Activated CD4-positive, alpha-beta T cell treated with anti-CD3 and anti-CD28 coated beads, Interleukin-2, amount 50 U/mL, for 24 hours (primary cell): ENCODE measurements at places on chromosomes 13 and 19.

DNA sequence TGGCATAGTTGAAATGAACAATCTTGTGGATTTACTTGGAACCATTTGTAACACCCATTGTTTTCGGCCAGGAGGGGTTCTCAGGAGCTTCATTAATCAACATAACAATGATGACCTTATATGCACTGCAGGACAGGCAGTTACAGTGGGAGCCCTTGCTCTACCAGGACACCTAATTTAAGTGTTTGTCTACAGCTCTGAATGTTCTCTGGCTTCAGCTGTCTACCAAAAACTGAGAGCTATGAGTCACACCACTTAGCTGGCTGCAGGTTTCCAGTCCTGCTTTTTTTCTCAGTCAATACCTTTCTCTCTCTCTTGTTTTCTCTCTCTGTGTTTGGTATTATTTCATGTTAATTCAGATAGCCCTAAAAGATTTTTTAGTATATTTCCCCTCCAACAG, 105.4 kb upstream of the MBNL2 start:
- DNase-seq = no peak

GRCh38 chr19:47821460-47822020, at the start of gene CRX:
CRX (plus strand) TSS chr19:47821937; CDS start chr19:47834444, 12,507 bp downstream.
- DNase-seq = no peak

- peak; percentile 71 for DNase-seq
Measured at GRCh38 chr19:4327252-4327876, 11.3 kb downstream of the STAP2 start.

GRCh38 chr13:38693641-38694040, 6.8 kb downstream of the FREM2 start:
- no peak for DNase-seq

DNA sequence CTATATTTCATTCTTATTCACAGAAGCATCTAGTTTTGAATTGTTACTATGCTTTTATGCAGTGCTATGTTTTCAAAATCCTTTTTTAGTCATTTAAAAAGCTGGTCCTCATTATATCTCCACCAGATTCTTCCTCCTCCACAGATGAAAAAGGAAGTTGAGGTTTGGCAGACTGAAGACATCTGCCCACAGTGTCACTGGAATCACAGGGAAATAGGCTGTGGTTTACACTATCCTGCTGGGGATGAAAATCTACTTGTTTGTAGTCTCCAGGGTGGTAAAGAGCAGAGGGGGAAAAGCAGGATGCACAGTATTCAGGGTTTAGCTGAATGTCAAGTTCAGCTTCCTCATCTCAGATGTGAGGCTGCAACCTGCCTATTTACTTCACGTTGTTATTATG, 351.2 kb downstream of the DNAJC15 start:
- DNase-seq = no peak

DNA sequence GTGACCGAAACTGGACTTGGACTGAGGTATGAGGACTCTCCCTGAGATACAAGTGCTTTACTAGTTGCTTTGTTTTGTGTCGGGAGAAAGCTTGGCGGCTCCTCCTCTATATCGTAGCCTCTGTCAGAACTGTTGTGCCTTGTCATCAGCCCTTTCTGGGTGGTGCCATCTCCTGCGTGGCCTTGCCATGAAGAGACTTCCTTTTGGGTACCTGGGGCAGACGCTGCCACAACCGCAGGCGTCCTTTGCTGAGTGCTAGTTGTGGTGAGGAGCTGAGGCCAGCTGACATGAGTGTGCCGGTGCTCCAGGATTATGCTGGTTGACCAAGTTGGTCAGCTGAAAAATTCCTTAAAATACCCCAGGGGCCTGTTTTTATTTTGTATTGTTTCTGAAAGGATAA, 124.5 kb downstream of the AKAP11 start:
- DNase-seq = peak; percentile 26

GRCh38 chr13:71255633-71256032, 611.4 kb downstream of the DACH1 start:
- DNase-seq = no peak

GRCh38 chr19:5494773-5495172, 39.6 kb downstream of the ZNRF4 start:
- DNase-seq = no peak

DNA sequence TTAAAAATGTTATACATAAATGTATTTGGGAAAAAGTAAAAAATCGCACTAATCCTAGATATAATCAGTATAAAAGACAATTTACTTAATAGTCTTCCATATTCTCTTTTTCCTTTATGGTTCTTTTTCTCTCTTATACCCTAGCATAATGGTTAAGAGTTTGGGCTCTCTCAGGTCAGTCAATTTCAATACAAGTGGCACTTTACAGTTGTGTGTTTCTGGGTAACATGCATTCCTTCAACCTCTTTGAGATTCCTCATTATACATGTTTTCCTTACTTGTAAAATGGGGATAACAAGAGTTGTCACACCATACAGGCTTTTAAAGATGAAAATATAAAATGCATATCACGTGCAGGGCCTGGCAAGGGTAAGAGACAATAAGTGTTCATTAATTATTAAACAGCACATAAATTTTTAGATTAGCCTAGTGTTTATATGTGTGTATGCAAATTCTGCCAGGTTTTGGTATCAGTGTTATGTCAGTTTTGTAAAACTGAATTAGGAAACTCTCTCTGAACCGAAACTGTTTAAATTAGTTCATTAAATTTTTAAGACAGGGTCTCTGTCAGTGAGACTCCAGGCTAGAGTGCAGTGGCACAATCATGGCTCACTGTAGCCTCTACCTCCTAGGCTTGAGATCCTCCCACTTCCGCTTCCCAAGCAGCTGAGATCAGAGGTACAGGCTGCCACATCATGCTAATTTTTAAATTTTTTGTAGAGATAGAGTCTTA, 49.8 kb downstream of the ELF1 start:
- no peak for DNase-seq

GRCh38 chr19:9903336-9903735, 33.0 kb downstream of the OLFM2 start:
- DNase-seq = no peak

GRCh38 chr13:44148159-44148914, 225.3 kb upstream of the SERP2 start:
- DNase-seq = no peak

GRCh38 chr13:21287331-21287907, 111.0 kb downstream of the MRPL57 start:
- DNase-seq = no peak

DNA sequence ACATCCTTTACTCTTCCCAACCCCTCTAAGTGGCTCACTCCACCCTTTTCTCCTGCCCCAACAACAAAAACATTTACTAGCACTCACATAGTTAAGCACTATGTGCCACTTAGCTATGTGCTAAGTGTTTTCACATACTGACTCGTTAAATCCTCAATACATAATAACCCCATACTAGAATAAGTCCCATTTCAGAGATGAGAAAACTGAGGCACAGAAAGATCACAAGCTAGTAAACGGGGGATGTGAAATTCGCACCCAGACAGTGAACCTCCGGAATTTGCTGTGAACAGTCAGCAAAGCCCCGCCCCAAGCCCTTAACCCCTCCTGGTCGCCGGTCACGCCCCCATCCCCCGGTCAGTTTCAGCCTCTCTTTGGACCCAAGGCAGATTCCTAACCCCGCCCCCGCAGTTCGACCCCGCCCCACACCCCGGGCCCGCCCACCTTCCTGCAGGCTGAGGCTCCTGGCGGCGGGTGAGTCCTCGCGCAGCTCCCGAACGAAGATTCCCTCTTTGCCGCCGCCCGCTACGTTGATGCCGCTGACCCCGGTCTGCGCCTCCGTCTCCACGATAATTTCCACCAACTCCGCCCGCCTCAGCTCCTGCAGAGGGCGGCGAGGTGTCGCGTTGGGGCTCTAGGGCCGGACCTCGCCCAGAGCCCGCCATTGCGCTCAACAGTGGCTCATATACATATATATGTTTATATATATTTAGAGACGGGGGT, 9.8 kb downstream of the PRX start:
- peak; percentile 64 for DNase-seq

- no peak for DNase-seq
Measured at GRCh38 chr19:33177417-33177979, 16.6 kb upstream of the LRP3 start.

GRCh38 chr13:109883181-109884180, 97.1 kb upstream of the IRS2 start:
- DNase-seq = no peak

DNA sequence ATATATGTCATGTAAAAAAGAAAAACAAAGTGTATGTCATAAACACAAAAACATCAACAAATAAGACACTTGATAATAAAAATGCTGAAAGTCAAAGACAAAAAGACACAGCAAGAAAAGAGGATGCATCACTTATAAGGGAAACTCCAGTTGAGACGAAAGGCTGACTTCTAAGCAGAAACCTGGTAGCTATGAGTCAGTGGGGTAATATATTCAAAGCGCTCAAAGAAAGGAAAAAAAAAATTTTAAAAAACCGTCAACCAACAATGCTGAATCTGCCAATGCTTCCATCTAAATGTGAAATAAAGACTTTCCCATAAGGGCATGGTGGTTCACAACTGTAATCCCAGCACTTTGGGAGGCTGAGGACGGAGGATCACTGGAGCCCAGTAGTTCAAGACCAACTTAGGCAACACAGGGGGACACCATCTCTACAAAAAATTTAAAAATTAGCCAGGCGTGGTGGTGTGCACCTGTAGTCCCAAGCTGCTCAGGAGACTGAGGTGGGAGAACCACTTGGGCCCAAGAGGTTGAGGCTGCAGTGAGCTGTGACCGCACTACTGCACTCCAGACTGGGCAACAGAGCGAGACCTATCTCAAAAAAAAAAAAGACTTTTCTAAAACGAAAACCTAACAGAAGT, 24.0 kb downstream of the USP12 start:
- DNase-seq = peak; percentile 41

- DNase-seq = no peak
Measured at GRCh38 chr13:75329723-75330122, 152.2 kb downstream of the TBC1D4 start.

DNA sequence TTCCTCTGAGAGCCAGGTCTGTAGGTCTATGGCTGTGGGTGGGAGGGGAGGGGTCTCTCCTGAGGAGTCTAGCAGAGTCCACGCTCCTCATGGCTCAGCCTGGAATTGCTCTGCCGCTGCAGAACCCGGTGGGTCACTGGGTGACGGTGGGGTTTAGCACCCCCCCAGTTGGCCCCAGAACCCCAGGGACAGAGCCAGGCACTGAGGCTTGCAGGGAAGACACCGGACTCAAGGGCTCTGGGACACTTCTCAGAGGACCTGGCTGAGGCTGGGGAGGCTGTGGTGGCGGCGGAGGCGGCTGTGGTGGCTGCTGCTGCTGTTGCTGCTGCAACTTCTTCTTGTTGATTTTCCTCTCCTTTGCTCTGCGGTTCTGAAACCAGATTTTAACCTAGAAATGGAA, 6.1 kb downstream of the CDX2 start:
- DNase-seq = no peak

GRCh38 chr19:51564791-51565190, 6.3 kb upstream of the ZNF175 start:
- DNase-seq = no peak

DNA sequence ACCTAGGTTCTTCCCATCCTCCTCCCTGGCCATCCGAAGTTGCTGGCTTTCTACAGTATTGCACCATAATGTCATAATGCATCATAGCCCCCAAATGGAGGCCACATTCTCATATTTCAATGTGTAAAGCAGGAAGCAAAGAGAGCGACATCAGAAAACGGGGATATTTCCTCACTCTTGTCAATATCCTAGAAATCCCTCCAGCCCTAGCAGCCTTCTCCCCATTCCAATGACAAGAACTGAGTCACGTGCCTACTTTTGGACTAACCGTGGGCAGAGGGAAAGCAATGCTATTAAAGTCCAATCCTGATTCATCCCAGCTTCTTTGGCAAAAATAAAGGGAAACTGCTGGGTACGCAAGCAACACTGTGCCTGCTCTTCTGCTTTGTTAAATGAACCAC, 4.3 kb upstream of the RAP2A start:
- no peak for DNase-seq

GRCh38 chr13:111502957-111503356, 182.5 kb downstream of the TEX29 start:
- DNase-seq = no peak

- DNase-seq = no peak
Measured at GRCh38 chr13:37306778-37307544, 201.5 kb upstream of the CSNK1A1L start.

GRCh38 chr13:30394751-30395191, 27.5 kb upstream of the UBE2L5 start:
- DNase-seq = no peak

DNA sequence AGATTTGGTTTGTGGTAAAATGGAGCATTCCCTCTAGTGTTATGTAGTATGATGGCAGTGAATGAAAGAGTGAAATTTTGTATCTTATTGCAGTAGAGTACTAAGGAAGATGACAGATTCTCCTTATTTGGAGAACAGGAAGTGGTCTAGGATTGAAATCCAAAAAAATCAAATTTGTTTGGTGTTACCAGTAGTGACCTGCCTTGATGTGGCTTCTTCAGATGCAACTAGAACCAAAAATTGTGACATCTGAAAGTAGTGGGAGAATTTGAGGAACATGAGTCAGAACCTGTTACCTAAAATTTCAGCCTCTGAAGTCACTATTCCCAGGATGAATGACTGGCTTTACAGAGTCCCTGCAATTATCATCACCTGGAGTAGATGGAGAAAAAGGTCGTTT, 165.9 kb downstream of the KLF5 start:
- no peak for DNase-seq

DNA sequence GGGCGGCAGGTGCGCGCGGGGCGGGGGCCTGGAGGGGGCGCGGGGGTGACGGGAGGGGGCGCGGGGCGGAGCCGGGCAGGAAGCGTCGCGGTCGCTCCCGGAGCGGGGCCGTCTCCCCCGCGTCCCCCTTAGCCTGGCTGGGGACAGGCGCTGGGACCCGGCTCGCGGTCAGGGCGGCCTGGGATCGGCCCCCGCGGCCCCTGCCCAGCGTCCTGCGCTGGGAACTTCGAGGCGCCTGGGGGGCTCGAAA, 74.7 kb upstream of the MCF2L start:
- DNase-seq = no peak

DNA sequence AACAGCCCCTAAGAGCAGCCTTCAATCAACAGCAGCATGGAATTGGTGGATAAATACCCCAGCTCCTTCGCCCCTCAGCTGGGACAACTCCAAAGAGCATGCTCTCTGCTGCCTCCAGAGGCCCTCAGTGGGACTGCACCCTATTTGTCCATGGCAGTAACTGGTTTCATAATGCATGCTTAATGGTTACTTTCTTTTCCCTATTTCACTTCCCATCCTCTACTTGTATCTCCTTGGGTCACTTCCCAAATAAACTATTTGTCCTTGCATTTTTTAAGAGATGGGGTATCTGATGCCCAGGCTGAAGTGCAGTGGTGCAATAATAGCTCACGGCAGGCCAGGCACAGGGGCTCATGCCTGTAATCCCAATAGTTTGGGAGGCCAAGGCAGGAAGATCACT, 13.5 kb upstream of the TPM4 start:
- DNase-seq = peak; percentile 55

GRCh38 chr13:48299591-48299990, 4.0 kb upstream of the RB1 start:
- DNase-seq = no peak

DNA sequence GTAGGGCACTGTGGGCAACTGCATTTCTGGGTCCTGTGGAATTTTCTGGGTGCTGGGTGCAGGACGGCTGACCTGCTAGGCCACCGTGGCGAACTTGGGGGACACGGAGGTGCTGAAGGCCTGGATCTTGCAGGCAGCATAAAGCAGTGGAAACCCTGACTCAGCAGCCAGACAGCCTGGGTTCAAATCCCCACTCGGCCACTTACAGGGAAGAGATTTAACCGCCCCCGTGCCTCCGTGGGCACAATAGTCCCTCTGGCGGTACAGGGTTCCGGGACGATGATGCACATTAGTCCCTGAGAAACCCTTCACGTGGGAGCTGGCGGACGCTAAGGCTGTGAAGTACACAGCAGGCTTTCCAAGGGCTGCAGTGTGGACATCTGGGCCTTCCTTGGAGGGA, 3.0 kb downstream of the FAM83E start:
- DNase-seq = no peak
